ENCODE measurements at places on chromosomes 6 and 20.

DNA sequence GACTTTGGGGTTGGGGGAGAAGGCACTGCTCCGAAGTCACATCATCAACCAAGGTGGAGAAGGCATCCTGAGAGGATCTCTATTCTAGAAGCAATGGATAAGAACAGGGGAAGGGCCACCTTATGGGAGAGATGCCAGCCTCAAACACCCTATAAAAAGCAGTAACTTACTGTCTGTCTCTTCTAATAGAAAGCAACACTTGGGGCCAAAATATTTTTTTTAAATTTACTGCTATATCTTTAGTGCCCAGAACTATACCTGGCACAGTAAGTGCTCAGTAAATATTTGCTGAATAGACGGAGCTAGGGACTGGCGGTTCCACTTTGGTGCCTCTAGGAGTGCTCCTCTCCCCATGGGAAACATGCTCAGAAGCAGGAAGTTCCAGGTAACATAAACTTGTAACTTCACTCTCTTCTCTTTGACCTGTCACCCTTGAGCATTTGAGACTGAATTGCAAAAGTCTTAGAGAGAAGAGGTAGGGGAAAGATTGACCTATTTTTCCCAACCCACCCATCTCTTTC, 807 bp upstream of the OTOR start:
- DNase-seq, result no peak

DNA sequence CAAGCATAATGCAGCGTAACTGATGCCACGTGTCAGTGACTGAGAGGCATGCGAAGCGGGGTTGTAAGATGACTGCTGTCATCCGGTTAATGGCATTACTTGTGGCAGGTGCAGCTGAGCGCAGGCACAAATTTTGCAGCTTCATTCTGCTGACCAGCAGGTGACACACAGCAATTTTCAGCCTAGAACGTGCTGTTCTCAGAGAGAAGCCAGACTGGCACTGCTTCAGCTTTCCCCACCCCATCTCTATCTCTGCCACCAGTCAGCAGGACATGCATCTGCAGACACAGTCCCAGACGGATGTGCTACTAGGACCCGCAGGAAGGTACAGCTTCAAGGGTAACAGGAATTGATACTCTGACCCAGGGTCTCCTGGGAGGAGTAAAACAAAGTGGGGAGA, 221.8 kb downstream of the KIF16B start:
- DNase-seq, result no peak

GRCh38 chr6:15077006-15077405, 168.9 kb upstream of the JARID2 start:
- no peak for DNase-seq

DNA sequence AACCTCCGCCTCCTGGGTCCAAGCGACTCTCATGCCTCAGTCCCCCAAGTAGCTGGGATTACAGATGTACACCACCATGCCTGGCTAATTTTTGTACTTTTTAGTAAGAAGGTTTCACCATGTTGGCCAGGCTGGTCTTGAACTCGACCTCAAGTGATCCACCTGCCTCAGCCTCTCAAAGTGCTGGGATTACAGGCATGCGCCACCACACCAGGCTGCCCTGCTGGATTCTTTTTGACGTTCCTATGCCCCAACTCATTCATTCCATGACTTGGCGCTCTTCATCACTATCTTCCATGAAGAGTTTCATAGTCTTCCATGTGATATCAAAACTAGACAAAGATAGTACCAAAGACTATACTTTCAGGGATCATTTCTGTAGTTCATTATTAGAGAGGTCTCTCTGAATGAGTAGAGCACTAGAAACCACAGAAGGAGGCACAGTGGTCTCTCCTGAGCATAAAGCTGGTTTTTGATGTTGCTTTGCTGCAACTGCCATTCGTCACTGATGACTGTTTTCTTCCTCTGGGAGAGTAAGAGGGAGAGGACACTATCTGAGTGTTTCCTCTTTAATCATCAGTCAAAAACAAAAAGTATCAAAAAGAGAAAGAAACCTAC, 23.5 kb downstream of the DNAAF9 start:
- DNase-seq, result no peak

DNA sequence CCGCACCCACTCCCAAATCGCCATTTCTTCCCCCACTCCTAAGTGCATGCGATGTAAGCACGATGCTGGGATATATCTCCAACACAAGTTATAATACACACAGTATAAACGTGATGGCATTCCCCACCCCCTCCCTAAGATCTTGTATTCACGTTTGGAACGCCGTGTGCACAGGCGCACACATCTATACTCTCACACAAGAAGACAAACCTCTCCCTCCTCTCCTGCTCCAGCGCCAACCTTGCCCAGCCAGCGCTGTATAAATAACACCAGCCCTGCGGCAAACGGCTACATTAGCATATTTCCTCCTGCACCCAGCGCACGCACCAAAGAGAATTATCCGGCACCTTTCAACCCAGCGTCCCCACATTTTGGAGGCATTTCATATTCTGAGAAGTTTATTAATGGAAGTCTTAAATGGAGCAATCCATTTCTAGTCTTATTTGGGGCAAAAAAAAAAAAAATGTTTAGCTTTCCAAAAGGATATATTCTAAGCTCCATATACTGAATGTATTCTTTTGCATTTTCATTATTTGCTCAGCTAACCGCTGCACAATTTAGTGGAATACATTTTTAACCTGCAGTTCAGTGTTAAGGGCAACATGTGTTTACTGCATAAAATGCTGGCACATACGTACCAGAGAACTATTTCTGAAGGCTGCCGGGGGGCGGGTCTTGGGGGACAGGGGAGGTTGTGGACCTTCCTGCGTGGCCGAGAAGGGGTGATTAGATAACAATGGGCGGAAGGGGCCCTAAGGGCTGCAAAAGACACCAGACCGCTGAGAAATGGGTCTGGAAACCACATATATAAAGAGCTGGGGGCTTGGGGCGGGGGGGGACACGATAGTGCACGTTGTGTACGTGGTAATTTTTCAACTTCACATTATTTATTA, 1.1 kb upstream of the SLC22A23 start:
- DNase-seq, result no peak
